Posterior vena cava (tissue), 2 donors: ENCODE measurements at places on chromosomes 1 and 21. TPM values are rescaled to one million over a fixed set of nuclear protein-coding genes. Genes with fewer than 3 reads are reported as not detected.

DDAH1 gene
- total RNA-seq, result 46.1 TPM

- no peak for DNase-seq
These were observed 38.9 kb downstream of the DR1 start for GRCh38 chr1:93384656-93385055.

PLA2G2F gene
- not detected for total RNA-seq

- DNase-seq, result no peak
These were observed 88.8 kb upstream of the TTC34 start for GRCh38 chr1:2890221-2890850.

GRIK3 gene
- 0.23 TPM for total RNA-seq

TCHH gene
- total RNA-seq, result 0.14 TPM

DNA sequence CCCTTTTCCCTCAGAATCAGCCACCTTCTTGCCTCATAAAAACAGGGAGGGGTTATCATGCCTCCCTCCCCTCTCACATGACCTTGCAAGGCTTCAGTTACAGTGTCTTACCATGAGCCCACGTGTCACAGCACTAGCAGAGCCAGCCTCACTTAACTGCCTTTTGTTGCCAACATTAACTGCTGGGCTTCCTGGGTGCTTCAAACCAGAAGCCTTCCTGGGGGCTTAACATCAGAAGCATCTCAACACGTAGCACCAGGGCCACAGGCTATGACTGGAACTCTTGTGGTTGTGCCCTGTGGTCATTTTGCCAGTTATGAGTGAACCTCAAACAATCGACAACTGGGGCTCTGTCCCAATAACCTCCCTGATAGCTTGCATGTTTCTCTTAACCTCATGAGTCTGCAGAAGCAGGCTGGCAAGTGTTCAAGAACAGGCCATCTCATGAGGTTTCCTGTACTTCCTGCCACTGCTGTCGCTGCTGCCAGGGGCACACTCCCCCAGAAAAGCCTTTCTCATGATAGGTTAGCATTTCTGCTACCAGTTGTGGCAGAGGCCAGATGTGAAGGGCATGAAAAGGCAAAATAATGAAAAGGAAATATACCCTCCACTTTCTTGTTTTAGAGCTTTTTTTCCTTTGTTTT, 132.2 kb downstream of the GLUL start:
- DNase-seq, result no peak

DNA sequence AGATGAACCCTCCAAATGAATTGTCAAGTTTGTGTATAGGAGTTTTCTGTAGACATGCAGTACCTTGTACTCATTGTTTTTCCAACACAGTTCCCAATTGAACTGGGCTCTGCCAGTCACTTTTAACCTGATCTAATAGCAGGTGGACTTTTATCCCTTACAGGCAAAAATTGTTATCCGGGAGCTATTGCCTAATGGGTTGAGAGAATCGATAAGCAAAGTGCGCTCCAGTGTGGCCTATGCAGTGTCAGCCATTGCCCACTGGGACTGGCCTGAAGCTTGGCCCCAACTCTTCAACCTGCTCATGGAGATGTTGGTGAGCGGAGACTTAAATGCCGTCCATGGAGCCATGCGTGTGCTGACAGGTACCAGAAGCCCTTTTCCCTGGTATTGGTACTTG, 19.3 kb downstream of the IPO9 start:
- DNase-seq, result no peak

TMEM35B gene
- total RNA-seq, result 33.0 TPM

- DNase-seq, result no peak
These were observed 91.8 kb upstream of the SERBP1 start for GRCh38 chr1:67522001-67522441.

DENND2D gene
- 15.7 TPM for total RNA-seq

DNA sequence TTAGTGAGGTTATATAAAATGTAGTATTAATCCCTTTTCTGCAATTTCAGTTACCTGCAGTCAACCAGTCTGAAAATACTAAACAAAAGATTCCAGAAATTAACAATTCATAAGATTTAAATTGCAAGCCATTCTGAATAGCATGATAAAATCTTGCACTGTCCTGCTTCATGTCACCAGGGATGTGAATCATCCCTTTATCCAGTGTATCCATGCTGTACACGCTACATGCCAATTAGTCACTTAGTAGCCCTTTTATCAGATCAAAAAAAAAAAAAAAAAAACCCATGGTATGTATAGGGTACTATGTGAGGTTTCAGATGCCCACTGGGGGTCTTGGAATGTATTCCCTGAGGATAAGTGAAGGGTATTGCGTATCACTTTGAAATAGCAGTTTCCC, 191.3 kb upstream of the HP1BP3 start:
- no peak for DNase-seq

DNA sequence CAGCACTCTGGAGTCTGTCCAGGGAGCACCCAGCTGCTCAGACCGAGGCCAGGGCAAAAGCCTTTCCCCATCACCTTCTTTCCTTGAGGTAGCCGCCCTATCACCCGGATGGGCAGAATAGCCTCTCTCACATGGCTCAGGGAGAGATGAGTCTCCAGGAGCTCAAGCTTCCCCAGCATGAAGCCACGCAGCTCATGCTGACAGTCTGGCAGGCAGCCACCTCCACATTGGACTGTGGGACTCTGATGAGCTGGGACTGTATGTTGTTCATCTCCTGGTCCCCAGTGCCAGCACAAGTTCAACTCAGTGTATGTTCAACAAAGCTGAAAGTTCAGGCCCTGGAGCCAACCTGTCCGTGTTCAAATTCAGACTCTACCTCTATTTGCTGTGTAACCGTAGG, 75.2 kb upstream of the ZC3H12A start:
- no peak for DNase-seq

DNA sequence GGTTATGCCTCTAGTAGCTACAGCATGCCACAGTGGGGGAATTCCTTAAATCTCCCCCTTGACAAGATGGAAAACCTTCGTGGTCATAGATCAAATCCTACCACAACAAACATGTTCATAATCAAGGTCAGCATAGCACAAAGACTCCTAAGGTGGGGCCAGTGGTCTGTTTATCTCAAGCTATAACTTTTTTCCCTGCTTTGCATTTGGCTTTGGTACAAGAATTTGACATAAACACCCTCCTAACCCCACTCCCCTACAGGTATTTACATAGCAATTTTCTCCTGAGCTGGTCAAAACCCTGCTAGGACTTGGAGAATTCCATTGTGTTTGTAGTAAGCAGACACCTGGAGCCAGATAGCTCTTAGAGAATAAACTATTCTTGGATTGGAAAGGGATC, 58.5 kb downstream of the HIVEP3 start:
- DNase-seq, result no peak

TMEM82 gene
- total RNA-seq, result not detected

DNA sequence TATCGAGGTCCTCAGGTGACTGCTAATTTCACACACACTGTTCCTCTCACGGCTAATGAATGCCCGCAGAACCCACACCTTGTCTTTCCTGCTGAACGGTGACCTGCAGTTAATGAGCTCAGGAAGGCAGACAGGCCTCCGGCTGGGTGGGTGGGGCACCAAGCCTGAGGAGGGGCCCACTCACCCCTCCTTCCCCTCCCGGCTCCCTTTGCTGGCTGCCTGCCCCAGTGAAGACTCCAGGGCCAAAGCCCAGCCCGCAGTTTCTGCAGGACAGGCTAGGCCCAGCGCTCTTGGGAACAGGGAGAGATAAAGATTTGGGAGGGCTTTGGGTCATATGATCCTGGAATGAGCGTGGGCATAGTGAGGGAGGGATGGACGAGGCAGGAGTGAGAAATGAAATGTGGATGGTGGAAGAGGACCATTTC, 26.4 kb downstream of the FOXO6 start:
- DNase-seq, result peak; percentile 93

- DNase-seq, result no peak
These were observed 231.2 kb downstream of the DSCAM start for GRCh38 chr21:40615505-40616376.

GRCh38 chr1:223338811-223339746, 24.9 kb downstream of the SUSD4 start:
- no peak for DNase-seq

GRCh38 chr1:7500381-7501083, 270.6 kb upstream of the VAMP3 start:
- no peak for DNase-seq

GRCh38 chr1:228341814-228342626, 64.6 kb downstream of the TRIM11 start:
- peak; percentile 68 for DNase-seq

GRCh38 chr1:34342334-34342733, 165.6 kb downstream of the C1orf94 start:
- no peak for DNase-seq

MXRA8 gene
- total RNA-seq, result 174 TPM

- no peak for DNase-seq
These were observed 119.8 kb upstream of the BACE2 start for GRCh38 chr21:41048145-41048544.

DNA sequence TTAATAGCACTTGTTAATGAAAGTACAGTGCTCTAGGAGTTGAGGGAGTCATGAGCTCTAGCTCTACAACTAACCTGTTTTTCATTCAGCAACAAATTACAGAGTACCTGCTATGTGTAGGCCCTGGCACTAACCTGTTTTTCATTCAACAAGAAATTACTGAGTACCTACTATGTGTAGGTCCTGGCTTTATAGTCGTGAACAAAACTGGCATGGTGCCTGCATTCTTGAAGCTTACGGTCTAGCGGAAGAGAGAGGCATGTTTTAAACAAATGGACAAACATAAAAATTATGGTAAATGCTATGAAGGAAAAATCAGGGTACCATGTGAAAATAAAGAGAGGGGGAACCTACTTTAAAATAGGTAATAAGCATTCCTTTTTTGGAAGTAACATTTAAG, 2.2 kb upstream of the UBAP2L start:
- DNase-seq, result no peak

KIAA0040 gene
- 9.3 TPM for total RNA-seq

DNA sequence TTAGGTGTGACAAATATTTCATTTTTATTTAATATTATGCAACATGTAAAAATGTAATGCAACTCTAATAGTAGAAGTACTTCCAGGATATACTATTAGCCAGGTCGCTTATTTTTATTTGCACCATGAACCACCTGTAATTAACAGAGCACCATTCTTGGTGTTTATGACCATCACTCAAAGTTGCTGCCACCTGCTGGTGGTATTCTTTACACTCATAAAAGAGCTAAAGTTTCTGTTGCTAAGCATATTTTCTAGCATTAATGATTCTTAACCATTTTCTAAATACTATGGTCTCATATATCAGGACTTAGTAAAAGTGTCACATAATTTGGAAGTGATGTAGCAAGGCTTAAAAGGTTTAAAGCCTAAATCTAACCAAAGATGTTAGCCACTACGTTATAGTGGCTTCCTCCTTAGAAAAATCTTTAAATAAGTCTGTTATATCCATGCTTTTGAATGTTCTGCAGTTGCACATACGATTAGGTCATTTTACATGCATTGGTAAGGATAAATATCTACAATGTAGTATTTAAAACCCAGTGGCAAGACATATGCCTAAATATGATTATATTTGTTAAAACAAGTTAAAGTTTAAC, 244.5 kb downstream of the NEGR1 start:
- DNase-seq, result no peak

DNA sequence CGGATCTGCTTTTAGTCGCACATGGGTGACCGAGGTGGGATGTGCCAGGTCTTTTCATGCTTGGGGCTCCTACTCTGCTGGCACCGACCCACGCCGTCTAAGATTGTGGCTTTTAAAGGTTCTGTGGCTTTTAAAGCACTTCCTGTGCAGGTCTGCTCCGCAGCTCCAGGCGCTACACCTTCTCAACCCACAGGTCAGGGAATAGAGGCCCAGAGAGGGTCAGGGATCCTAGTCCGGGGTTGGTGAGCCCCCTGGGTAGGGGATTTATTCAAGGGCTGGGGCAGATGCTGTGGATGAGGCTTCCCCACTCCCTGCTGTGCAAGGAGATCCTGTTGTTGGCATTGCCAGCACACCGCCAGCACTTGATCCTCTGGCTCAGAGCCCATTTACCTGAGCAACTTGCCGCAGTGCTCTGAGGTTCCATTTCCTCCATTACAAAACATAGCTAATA, 212.8 kb upstream of the RAB4A start:
- DNase-seq, result no peak

- no peak for DNase-seq
These were observed 37.2 kb upstream of the SLC9A1 start for GRCh38 chr1:27192039-27192529.

DNA sequence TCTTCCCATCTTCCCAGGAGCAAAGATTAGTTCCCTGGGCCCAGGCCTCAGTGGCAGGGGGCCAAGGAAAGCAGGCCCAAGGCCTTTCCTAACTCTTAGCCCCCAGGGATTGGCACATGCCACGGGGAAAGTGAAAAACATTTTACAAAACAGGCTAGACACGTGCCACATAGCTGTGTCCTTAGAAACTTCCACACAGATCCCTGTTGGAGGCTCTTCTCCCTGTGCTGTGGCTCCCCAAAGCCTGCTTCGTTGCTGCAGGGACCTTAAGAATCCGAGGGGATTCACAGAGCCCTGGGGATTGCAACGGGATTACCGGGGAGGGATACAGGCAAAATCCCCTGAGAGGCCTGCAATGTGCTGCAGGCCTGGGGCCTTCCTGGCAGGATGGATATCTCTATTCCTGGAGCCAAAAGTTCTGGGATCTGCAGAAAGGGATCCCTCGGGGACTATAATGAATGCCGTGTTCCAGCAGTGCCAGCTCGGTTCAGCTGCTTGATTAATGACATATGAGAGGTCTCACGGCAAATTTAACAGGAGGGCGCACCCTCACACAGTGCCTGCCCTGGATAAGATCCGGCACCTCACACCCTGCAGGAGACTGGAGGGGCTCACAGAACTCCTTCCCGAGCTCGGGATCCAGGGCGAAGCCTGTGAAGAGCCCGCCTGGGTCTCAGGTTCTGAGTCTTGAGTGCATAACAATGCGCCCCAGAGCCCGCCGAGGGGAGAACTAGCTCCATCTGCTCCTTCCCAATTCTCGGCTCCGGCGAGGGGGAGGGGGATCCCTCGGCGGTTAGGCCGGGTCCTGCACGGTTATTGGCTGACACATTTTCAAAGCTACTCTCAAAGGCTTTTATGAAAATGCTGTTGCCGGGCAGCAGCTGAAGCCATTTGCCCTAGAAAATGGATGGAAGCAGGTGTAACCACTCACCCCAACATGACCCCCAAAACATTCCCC, 15.3 kb upstream of the RGS8 start:
- DNase-seq, result no peak

DNA sequence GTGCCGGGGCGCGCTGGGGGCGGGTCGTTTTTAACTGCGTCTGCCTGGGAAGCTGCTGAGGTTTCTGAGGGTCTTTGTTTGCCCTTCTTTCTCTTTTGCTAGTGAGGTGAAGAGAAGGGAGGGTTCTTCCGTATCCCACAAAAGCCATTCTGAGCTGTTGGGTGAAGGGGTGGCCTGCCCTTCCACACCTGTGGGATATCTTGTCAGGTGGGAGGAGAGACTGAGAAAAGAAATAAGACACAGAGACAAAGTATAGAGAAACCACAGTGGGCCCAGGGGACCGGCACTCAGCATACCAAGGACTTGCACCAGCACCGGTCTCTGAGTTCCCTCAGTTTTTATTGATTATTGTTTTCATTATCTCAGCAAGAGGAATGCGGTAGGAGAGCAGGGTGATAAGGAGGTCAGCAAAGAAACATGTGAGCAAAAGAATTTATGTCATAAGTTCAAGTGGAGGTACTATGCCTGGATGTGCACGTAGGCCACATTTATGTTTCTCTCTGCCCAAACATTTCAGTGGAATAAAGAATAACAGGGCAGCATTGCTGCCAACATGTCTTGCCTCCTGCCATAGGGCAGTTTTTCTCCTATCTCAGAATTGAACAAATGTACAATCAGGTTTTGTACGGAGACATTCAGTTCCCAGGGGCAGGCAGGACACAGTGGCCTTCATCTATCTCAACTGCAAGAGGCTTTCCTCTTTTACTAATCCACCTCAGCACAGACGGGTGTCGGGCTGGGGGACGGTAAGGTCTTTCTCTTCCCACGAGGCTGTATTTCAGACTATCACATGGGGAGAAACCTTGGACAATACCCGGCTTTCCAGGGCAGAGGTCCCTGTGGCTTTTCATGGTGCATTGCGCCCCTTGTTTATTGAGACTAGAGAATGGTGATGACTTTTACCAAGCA, 972 bp downstream of the PGBD2 start:
- DNase-seq, result no peak
